PC-3 (cell line): ENCODE measurements at places on chromosomes 11 and 22.
A peak's percentile ranks its signal among the peaks of the same experiment; 100 is the strongest.

- no peak overlapping the region for H3K27ac ChIP-seq
- no peaks in the 10 kb centered on the region for H3K36me3 ChIP-seq
- no peak for DNase-seq
- peaks cover 5% of the 10 kb centered on the region; the same call in 1 of the 2 replicates for H3K4me1 ChIP-seq
- H3K4me3 ChIP-seq, result no peak overlapping the region
Measured at GRCh38 chr11:10017911-10018310, 276.1 kb downstream of the SBF2 start.

- no peak for DNase-seq
- no peaks in the 10 kb centered on the region for H3K4me1 ChIP-seq
- no peak overlapping the region for H3K4me3 ChIP-seq
- H3K27me3 ChIP-seq, result no peaks in the 10 kb centered on the region
- no peak overlapping the region for H3K27ac ChIP-seq
- no peaks in the 10 kb centered on the region for H3K36me3 ChIP-seq
Measured at GRCh38 chr22:27242917-27243589, 558.5 kb downstream of the MN1 start.

DNA sequence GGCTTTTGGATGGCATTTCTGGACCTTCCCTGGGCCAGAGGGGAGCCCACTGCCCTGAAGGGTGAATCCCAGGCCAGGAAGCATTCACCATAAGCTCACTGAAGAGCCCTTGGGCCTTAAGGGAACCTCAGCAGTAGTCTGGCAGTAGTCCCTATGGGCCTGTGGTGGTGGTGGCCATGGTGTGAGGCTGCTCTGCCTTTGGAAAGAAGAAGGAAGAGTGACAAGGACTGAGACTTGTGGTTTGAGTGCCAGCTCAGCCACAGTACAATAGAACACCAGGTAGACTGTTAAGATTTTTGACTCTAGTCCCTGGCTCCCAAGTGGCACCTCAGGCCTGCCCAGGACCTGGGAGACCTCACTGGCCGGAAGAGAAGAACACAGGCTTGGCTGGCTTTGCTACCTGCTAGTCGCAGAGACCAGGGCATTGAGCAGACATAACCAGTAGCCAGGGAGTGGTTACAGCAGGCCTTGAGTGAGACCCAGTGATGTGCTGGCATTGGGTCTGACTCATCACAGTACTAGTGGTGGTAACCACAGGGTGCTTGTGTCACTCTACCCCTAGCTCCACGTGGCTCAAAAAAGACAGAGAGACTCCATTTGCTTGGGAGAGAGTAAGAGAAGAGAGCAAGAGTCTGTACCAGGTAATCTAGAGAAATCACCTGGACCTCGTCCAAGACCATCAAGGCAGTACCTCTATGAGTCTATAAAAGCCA lies 259.8 kb upstream of the BLID start:
- no peak overlapping the region for H3K27ac ChIP-seq
- H3K4me1 ChIP-seq, result no peaks in the 10 kb centered on the region
- no peaks in the 10 kb centered on the region for H3K36me3 ChIP-seq
- H3K4me3 ChIP-seq, result no peak overlapping the region
- peaks cover 41% of the 10 kb centered on the region for H3K27me3 ChIP-seq

GRCh38 chr22:36301851-36302250 lies 48.9 kb downstream of the APOL1 start:
- no peaks in the 10 kb centered on the region for H3K27me3 ChIP-seq
- H3K4me3 ChIP-seq, result no peak overlapping the region
- DNase-seq, result peak; percentile 61
- H3K4me1 ChIP-seq, result peaks cover 36% of the 10 kb centered on the region

DNA sequence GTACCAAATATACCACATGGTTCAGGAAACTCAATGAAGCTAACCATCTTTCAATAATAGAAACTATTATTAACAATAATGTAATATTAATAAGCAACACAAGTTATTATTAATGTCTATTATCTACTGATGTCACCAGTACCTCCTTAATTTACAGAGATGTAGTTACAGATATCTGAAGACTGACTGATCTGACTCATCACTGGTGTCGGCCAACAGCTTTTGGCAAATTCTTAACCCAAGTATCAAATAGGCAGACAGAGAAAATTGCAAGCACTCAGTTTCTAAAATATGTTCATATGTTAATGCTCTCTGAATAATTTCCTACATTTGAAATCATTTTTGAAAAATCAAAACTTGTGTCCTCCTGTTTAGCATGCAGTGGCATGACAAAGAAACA lies 100.4 kb upstream of the DDI1 start:
- peaks cover 13% of the 10 kb centered on the region for H3K4me1 ChIP-seq
- no peaks in the 10 kb centered on the region for H3K27me3 ChIP-seq
- H3K27ac ChIP-seq, result no peak overlapping the region
- DNase-seq, result peak; percentile 24
- no peak overlapping the region for H3K4me3 ChIP-seq

DNA sequence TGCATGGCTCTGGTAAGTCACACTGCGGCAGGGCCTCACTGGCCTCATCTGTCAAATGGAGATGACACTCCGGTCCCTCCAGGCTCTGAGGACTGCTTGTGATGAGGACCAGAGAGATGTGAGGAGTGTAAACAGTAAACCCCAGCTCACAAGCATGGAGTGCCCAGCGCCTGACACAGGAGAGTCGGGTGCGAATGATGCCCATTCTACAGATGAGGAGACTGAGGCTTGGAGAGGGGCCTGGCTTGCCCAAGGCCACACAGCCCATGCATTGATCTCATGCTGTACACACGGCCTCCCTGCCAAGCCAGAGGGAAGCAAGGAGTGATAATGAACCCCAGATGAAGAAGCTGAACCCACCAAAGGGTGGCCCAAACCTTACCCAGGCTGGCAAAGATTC lies 37.2 kb downstream of the ELFN2 start:
- no peak overlapping the region for H3K4me3 ChIP-seq
- H3K4me1 ChIP-seq, result no peaks in the 10 kb centered on the region
- no peaks in the 10 kb centered on the region for H3K27me3 ChIP-seq
- H3K36me3 ChIP-seq, result no peaks in the 10 kb centered on the region
- no peak overlapping the region for H3K27ac ChIP-seq

GRCh38 chr11:85718991-85719807 lies 33.2 kb upstream of the CCDC89 start:
- H3K36me3 ChIP-seq, result 0 out of 2 replicates have a peak, but pooled peaks cover 3% of the 10 kb centered on the region
- peak overlapping the region; percentile 74 for H3K27ac ChIP-seq
- DNase-seq, result peak; percentile 99
- no peaks in the 10 kb centered on the region for H3K27me3 ChIP-seq
- H3K4me3 ChIP-seq, result no peak overlapping the region; the same call in 1 of the 2 replicates
- peaks cover 34% of the 10 kb centered on the region for H3K4me1 ChIP-seq

DNA sequence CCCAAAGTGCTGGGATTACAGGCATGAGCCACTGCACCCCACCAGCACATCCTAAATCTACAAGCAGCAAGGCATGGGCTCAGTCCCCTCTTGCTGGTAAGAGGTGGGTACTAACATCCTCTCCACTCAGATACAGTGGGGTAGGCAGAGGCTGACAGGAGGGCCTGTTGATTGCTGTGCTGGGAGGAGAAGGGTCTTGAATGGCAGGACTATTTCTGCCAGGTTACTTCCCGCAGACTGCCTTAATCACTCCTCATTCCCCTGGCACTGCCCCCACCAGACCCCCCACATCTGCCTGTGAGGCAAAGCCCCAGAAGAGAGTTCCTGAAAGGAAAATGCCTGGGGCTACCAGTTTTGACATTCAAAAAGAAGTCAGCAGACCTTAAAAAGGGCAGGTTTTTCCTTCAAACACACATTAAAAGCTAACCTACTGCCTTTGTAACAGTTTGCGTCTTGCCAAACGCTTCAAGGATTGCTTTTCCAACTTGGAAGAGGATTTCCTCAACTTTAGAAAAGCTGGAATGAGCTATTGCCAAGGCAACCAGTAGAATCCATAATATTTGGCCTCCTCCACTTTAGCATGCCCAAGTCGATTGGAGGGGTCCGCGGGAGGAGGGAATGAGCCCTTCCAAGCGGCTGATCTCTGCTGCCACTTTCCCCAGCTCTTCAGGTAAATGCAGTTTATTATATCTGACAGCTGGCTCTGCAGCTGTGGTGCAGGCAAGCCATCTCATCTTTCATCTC lies 62.0 kb downstream of the FDX1 start:
- H3K4me3 ChIP-seq, result no peak overlapping the region
- peaks cover 9% of the 10 kb centered on the region; the same call in 1 of the 2 replicates for H3K27me3 ChIP-seq
- DNase-seq, result no peak
- H3K36me3 ChIP-seq, result no peaks in the 10 kb centered on the region

DNA sequence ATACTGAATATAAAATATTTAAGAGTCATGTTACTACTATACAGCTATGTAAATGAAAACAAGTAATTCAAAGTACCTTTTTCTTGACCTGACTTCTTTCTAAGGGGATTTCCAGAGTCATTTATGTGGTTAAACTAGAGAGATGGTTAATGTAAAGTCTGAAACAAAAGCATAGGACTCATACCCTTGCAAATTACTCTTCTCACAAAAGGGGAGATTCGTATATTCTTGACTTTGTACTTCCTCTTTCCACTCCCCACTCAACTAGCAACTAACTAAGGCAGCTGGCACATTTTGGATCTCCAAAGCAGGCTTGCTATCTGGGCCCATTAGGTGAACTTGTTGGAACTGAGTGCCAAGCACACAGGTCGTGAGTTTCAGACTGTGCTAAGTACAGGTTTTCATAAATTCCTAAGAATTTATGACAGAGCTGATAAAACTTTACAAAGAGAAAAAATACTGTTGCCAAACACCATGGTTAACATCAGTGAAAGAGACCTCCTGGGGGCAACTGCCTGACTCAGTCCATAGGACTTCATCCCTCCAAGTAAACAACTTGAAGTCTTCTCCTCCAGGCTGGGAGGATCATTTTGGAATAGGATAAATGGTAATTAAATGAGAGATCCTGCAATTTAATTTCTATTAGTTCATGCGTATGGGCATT lies 77.0 kb upstream of the DDI1 start:
- no peaks in the 10 kb centered on the region for H3K27me3 ChIP-seq
- peaks cover 12% of the 10 kb centered on the region for H3K4me1 ChIP-seq
- no peaks in the 10 kb centered on the region for H3K36me3 ChIP-seq
- no peak overlapping the region for H3K27ac ChIP-seq
- DNase-seq, result peak; percentile 31

DNA sequence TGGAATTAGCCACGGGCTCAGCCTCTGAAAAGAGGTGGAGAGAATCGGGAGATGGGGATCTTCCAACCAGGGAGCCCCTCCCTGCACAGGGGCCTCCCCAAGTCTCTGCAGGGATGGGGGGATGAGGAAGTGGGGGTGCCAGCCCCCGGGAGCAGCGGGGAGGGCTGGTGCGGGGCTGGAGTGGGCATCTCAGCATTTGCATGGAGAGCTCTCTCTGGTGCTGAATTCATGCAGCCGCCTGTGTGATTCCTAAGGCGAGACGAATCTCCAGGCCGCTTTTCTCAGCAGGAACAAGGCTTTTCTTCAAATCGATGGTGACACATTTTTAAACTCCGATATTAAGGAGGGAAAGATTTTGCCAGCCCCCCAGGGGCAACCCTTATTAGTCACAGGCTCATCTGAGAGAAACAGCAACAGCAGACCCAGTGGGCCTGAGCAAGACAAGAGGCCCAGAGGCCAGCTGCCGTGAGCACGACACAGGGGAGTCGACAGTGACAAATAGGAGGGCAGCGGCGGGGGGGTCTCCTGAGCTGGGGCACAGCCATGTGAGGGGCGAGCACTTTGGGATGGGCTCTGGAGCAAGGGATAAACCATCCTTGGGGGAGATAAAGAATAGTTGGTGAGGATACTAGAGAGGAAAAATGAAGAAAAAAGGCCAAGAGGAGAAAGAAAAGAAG lies 29.0 kb downstream of the MACROD1 start:
- DNase-seq, result no peak
- no peaks in the 10 kb centered on the region for H3K27me3 ChIP-seq
- no peaks in the 10 kb centered on the region for H3K36me3 ChIP-seq
- no peak overlapping the region for H3K4me3 ChIP-seq
- H3K27ac ChIP-seq, result no peak overlapping the region

DNA sequence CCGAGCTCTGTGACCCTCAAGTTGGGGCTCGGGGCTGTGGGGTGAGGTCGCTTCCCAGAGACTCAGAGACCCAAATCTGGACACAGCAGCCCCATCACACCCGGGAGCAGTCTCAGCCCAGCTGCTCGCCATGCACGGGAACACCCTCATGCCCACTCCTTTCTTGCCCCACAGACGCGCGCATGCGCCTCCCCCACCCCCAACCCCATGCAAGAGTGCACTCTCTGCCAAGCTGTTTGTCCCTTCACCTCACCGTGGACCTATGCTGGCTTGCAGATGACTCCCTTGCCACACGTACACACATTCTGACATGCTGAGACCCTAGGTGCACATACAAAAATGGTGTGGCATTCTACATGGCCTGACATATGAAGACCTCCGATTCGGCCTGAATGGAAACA lies 478 bp upstream of the CD248 start:
- H3K27me3 ChIP-seq, result no peaks in the 10 kb centered on the region
- H3K36me3 ChIP-seq, result no peaks in the 10 kb centered on the region
- no peak overlapping the region for H3K4me3 ChIP-seq
- H3K4me1 ChIP-seq, result peaks cover 5% of the 10 kb centered on the region
- H3K27ac ChIP-seq, result no peak overlapping the region

DNA sequence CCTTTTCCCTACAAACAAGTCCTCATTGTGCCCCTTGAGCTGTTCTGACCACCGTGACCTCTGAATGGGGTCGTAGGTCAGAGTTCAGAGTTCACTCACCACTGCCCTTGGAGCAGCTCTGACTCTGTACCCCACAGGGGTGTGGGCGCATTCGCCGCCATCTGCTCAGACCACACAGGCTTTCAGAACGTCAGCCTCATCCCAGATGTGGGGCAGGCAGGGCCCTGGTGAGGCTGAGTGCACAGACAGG lies 14.8 kb upstream of the MUC5B start:
- peaks cover 14% of the 10 kb centered on the region for H3K4me1 ChIP-seq
- H3K36me3 ChIP-seq, result no peaks in the 10 kb centered on the region
- no peak overlapping the region for H3K4me3 ChIP-seq

DNA sequence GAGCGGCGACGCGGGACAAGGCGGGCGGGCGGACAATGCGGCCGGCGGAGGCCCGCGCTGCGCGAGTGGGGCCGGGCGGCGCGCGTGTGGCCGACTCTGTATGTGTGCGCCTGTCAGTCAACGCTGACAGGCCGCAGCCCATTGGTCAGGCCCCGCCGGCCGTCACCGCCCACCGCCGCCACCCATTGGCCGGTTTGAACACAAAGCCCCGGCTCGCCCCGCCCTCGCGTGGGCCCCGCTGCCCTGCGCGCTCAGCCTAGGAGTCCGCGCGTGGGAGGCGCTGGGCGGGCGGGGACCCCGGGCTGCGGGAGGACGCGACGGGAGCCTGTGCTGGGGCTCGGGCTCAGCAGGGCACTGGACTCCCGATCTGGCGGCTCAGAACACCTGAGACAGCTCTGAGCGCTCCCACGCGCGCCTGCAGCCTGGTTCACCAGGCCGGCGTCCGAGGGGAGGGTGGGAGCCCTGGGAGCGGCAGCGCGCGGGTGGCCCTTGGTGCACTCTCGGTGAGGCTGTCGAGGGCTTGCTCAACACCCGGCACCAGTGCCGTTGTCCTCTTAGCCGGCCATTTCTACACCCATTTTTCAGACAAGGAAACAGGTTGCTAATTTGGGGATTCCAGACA lies at the start of gene SUN2:
SUN2 (minus strand) TSS at position 88 of the 622 bp plus-strand sequence. CDS start 3,370 bp downstream, outside the sequence.
- peak within 1 kb of the TSS; percentile 75 for H3K27ac ChIP-seq
- peak within 1 kb of the TSS; percentile 82 for H3K4me3 ChIP-seq
- peak; percentile 69 for DNase-seq
- H3K36me3 ChIP-seq, result no peaks in the 10 kb centered on the region
